ENCODE measurements at places on chromosomes 16 and 17. TPM values are rescaled to one million over a fixed set of nuclear protein-coding genes. Genes with fewer than 3 reads are reported as not detected.

The LPO gene
- 0.83 TPM for polyA plus RNA-seq

The RPTOR gene
- polyA plus RNA-seq, result 27.2 TPM

The CHP2 gene
- 0.67 TPM for polyA plus RNA-seq

The GCGR gene
- polyA plus RNA-seq, result 1.3 TPM

The HEXIM1 gene
- polyA plus RNA-seq, result 28.0 TPM

The DNASE1L2 gene
- polyA plus RNA-seq, result 6.1 TPM

The MYH1 gene
- not detected for polyA plus RNA-seq

Data from spinal cord (tissue), 10 donors.